MV-4-11 (cell line): ENCODE measurements at places on chromosomes 3 and 15.

- DNase-seq: no peak
These were observed 15.3 kb upstream of the GNB5 start for GRCh38 chr15:52206446-52206845.

- peak; percentile 78 for DNase-seq
These were observed 28.5 kb downstream of the MCTP2 start for GRCh38 chr15:94259863-94260262.

DNA sequence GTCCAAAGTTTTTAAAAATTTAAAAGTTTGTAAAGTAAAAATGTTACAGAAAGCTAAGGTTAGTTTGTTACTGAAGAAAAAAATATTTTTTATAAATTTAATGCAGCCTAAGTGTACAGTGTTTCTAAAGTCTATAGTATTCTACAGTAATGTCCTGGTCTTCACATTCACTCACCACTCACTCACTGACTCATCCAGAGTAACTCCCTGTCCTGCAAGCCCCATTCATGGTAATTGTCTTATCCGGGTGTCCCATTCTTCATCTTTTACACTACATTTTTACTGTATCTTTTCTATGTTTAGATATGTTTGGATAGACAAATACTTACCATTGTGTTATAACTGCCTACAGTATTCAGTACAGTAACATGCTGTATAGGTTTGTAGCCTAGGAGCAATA lies 36.7 kb upstream of the ATP10A start:
- no peak for DNase-seq

DNA sequence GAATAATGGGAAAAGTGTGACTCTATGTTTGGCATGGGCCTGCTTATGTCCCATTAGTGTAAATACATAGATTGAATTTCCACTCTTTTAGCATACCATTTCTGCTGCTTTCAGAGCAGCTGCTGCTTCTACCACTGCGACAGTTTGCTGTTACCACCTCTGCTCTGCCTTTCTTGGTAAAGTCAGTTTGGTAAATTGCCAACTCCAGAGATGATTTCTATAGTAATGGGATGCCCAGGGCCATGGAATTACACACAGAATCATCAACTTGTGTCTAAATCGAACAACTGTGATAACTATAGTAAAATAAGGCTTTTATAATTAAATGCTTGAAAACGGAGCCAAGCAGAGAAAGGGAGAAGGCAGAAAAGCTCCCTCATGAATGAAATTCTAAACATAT lies 168.4 kb upstream of the VEPH1 start:
- no peak for DNase-seq

DNA sequence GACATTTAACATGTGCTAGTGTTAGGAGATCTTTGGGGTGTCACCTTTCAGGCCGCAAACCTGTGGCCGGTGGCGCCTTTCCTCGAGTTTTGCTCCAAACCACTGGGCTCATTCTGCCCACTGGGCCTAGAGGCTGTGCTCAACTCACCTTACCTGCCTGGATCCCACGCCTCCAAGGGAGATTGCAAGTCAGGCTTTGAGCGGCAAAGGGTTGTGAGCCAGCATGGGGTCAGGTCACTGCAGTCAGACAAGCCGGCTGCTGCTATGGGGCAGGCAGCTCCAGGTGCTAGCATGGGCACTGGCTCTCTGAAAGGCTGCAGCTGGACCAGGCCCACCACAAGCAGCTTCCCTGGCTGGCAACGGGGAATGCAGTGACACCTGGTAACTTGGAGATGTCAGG lies 265.5 kb downstream of the ZBBX start:
- no peak for DNase-seq

- no peak for DNase-seq
These were observed 121.5 kb downstream of the DTWD1 start for GRCh38 chr15:49742381-49742780.

DNA sequence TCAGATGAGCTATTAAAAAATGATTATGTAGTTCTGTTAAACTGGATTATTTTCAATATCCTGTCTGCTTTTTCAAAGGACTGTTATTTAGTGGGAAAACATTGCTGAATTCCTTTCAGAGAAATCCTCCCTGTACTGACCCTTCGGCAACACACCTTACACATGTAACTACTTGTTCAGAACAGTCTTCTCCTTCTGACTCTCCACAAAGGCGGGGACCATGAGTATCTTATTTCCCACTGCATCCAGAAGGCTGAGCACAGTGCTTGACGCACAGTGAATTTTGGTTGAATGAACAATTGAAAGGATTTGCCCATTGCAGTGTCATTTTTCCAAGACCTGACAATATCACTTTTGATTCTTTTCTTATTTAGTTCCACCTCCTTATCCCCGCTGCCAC lies 23.1 kb upstream of the CFAP161 start:
- no peak for DNase-seq

GRCh38 chr3:45437383-45437782 lies 49.0 kb downstream of the LARS2 start:
- peak; percentile 48 for DNase-seq

DNA sequence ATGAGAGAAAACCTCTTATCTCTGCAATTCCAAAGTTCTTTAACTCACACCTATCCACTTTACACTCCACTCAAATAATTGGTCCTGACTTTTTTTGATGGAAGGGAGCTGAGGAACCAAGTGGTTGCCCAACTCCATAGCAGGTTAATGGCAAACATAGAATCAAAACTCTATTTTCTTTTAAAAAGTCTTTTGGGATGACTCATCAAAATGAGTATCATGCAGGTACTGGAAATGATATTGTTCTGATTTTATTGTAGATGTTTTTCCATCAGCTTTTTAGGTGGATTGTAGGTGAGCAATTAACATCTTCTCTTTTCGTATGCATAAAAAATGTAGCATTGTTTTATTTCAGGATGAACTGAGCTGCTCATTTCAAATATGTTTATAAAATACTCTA lies 239.5 kb downstream of the SATB1 start:
- DNase-seq: no peak

GRCh38 chr3:47716656-47717055 lies 65.0 kb downstream of the SMARCC1 start:
- no peak for DNase-seq
